ENCODE measurements at places on chromosomes 1 and 21.

- no peak overlapping the region for H3K27ac ChIP-seq
- H3K36me3 ChIP-seq: peaks cover 27% of the 10 kb centered on the region
- H3K4me3 ChIP-seq: no peak overlapping the region
- no peaks in the 10 kb centered on the region for H3K27me3 ChIP-seq
- no peaks in the 10 kb centered on the region for H3K4me1 ChIP-seq
Observed at GRCh38 chr21:43803558-43804300, 14.4 kb downstream of the RRP1 start.

GRCh38 chr1:235022341-235022980, 106.2 kb downstream of the TOMM20 start:
- no peaks in the 10 kb centered on the region for H3K27me3 ChIP-seq
- DNase-seq: no peak
- H3K4me3 ChIP-seq: no peak overlapping the region

GRCh38 chr1:143720087-143721023, 251.4 kb downstream of the FAM72C start:
- peak; percentile 41 for DNase-seq
- H3K36me3 ChIP-seq: no peaks in the 10 kb centered on the region
- peaks cover 32% of the 10 kb centered on the region for H3K27me3 ChIP-seq
- peak overlapping the region; percentile 55 for H3K27ac ChIP-seq
- H3K4me3 ChIP-seq: peak overlapping the region; percentile 52

DNA sequence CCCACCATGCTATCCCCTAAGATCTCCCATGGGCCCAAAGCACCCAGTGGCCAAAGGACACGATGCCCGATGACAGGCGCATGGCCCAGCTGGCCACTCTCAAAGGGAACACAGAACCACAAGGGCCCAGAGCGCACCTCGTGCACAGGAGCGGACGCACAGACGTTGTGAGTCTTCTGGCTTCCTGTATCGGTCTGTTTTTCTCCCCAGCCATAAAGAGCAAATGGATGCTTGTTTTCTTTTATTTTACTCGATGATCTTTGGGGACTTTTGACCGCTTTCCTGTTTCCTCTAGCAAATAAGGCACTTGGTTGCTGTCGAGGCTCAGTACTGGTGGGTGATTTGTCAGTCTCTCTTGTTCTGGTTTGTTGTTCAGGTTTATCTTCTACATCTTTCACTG, 16.2 kb downstream of the CCSAP start:
- peaks cover 40% of the 10 kb centered on the region for H3K4me1 ChIP-seq
- peak; percentile 23 for DNase-seq

GRCh38 chr1:29986986-29987385, 736.4 kb downstream of the MATN1 start:
- H3K36me3 ChIP-seq: no peaks in the 10 kb centered on the region
- no peak overlapping the region for H3K27ac ChIP-seq
- H3K4me3 ChIP-seq: no peak overlapping the region
- no peak for DNase-seq
- H3K27me3 ChIP-seq: no peaks in the 10 kb centered on the region

DNA sequence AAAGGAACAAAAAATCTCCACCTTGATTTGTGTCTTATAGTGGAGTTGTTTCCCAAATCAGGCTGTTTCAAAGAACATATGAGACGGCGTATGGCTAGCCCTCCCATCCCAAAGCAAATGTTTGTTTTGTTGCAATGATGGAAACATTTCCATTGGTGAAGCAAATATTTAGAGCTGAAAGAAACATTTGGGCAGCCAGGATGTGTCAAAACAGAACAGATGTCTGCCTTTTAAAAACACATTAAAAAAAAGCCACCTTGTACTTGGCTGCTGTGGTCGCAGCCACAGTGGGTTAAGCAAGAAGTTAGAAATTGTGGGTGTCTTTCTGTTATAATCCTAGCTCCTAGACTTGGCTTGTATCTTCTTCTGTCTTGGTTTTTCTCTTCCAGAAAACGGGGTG, 116.3 kb downstream of the PEX14 start:
- DNase-seq: no peak
- H3K27me3 ChIP-seq: no peaks in the 10 kb centered on the region
- no peaks in the 10 kb centered on the region for H3K36me3 ChIP-seq
- no peak overlapping the region for H3K4me3 ChIP-seq

GRCh38 chr1:100445565-100445964, 92.4 kb upstream of the GPR88 start:
- no peaks in the 10 kb centered on the region for H3K27me3 ChIP-seq
- H3K4me1 ChIP-seq: peaks cover 90% of the 10 kb centered on the region
- H3K4me3 ChIP-seq: peak overlapping the region; percentile 45

DNA sequence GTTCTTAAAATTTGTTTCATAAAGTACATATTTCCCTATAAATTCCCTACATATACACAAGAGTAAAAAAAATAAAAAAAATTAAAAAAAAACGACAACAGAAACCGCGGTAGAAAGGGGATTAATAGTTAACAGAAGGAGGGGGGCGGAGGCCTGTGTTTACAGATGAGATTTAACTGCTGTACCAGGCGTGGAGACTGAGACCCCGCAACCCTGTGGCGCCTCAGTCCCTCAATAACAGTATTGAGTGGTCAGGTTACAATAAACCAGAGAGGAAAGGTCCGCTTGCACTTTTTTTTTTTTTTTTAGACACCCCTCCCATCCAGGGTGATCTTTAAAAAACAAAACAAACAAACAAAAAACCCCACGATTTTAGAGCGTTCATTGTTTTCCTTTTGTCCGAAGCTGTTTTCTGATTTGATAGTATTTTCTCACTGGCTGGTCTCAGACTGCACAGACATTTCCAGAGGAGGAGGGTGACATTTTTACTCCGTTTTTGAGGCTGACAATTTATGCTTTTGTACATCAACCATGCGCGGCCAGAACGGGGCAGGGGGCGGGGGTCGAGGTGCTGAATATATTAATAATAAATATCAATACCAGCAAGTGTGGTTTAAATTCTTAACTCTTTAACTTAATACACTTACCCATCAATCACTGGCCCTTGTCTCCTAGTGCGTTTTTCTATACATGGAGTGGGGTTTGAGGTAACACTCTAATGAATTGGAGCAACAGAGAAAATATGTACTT, 1223.9 kb downstream of the BRINP3 start:
- H3K27me3 ChIP-seq: no peaks in the 10 kb centered on the region
- H3K4me1 ChIP-seq: no peaks in the 10 kb centered on the region
- H3K36me3 ChIP-seq: no peaks in the 10 kb centered on the region
- DNase-seq: no peak
- H3K27ac ChIP-seq: no peak overlapping the region

DNA sequence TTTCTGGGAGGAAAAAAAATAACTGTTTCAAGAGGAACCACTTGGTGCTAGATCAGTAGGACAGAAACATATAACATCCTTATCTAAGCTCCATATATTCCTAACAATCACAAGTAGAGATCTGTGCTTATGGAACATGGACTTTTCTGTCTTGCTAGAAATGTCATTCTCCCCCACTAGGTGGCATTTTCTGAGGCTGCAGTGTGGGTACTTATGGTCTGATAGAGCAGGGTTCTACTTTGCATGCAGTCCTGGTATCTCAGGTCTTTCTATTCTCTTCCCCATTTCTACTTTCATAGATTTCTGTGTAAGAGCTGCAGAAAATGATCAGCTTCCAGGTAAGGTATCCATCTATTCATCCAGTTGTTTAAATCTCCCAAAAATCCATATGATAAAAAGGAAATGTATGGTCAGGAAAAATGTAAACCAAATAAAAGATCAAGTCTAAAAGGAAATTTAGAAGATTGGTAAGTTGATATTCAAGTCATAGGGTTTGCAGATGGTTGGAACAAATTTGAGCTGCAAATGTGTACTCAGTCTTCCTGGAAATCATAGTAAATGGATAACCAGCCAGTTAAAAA, 1.5 kb downstream of the ZNF684 start:
- H3K4me1 ChIP-seq: peaks cover 25% of the 10 kb centered on the region
- H3K36me3 ChIP-seq: peaks cover 44% of the 10 kb centered on the region
- no peak overlapping the region for H3K27ac ChIP-seq
- H3K4me3 ChIP-seq: peak overlapping the region; percentile 48
- no peaks in the 10 kb centered on the region for H3K27me3 ChIP-seq

- DNase-seq: no peak
- no peaks in the 10 kb centered on the region for H3K4me1 ChIP-seq
- H3K27me3 ChIP-seq: peaks cover 7% of the 10 kb centered on the region
- H3K27ac ChIP-seq: no peak overlapping the region
Observed at GRCh38 chr21:37655611-37656300, 260.5 kb downstream of the KCNJ6 start.

- H3K4me3 ChIP-seq: no peak overlapping the region
- H3K36me3 ChIP-seq: no peaks in the 10 kb centered on the region
- no peak for DNase-seq
Observed at GRCh38 chr1:215143497-215143896, 61.0 kb downstream of the KCNK2 start.

DNA sequence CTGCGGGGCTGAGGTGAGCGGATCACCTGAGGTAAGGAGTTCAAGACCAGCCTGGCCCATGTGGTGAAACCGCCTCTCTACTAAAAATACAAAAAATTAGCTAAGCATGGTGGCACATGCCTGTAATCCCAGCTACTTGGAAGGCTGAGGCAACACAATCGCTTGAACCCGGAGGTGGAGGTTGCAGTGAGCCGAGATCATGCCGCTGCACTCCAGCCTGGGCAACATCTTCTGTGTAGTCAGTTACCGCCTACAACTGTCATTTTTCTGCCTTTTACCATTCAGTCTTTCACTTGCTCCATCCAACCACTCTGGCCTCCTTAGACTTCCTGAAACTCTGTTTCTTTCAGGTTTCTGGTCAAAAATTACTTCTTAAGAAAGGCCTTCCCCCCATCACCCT, 2.2 kb downstream of the MYCBP start:
- peaks cover 48% of the 10 kb centered on the region for H3K4me1 ChIP-seq
- DNase-seq: no peak
- H3K27ac ChIP-seq: peak overlapping the region; percentile 18
- H3K27me3 ChIP-seq: no peaks in the 10 kb centered on the region
- H3K4me3 ChIP-seq: no peak overlapping the region

DNA sequence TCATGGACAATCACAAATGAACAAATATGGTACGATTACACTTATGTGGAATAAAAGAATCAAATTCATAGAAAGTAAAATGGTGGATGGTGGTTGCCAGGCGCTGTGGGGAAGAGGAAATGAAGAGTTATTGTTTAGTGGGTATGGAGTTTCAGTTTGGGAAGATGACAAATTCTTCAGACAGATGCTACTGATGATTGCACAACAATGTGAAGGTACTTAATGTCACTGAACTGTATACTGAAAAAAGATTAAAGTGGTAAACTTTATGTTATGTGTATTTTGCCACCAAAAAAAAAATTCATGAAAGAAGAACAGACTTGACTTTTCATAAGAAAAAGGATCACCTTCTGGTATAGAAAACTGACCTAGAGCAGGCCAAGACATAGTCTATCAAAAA, 745.6 kb upstream of the CXADR start:
- H3K36me3 ChIP-seq: no peaks in the 10 kb centered on the region
- H3K27me3 ChIP-seq: no peaks in the 10 kb centered on the region
- DNase-seq: no peak
- H3K27ac ChIP-seq: no peak overlapping the region

DNA sequence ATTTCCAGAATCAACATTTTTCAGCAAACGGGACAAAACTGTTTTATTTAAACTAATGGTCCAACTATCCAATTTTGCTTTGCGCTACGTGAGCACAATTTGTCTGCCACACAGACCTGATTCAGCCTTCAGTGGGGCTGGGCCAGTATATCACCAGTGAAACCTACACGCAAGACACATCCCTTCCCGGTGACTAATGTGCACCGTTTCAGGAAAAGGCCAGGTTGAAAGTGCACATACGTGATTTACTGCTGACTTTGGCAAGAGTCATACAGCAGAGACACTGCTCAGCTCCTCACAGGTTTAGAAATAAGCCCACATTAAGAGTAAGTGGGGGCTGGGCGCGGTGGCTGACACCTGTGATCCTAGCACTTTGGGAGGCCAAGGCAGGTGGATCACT, 5.1 kb upstream of the TMEM51 start:
- no peak overlapping the region for H3K27ac ChIP-seq
- no peak overlapping the region for H3K4me3 ChIP-seq
- H3K36me3 ChIP-seq: no peaks in the 10 kb centered on the region
- peaks cover 57% of the 10 kb centered on the region for H3K27me3 ChIP-seq

DNA sequence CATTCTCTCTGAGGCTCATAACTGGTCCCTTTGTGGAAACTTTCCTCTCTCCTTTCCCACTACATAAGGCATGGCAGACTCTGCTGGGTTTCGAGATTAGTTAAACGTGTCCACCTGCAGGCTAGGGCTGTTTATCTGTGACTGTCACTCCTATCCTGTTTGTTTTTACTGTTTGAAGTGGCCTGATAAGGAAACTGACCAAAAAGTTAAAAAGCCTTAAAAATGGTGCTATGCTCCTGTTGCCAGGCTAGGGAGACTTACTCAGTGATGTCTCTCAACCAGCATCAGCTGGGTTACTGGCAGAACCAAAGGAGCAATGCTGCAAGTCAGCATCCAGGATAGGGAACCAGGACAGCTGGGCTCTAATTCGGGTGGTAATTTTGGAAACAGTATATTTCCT, 3.9 kb downstream of the PIGV start:
- DNase-seq: no peak
- peaks cover 33% of the 10 kb centered on the region for H3K36me3 ChIP-seq
- peaks cover 58% of the 10 kb centered on the region for H3K4me1 ChIP-seq
- no peaks in the 10 kb centered on the region for H3K27me3 ChIP-seq
- H3K4me3 ChIP-seq: peak overlapping the region; percentile 79

DNA sequence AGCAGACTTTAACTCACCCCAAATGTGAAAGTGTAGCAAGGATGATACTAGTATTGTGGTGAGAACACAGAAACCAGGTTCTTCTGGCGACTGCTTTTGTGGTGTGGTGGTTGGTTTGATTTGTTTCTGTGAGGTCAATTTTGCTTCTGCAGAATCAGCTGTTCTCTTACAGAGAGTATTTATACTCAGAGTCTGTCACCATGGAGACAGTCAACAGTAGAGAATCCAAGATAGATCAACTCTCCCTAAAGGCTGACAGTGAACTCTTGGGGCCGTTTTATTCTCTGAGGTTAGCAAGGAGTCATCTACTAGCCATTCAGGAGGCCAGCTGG, at the start of gene CFAP107:
Gene CFAP107 (plus strand): TSS at position 209 of the 332 bp plus-strand sequence. CDS start 231 bp downstream, outside the sequence.
- peaks cover 23% of the 10 kb centered on the region for H3K27me3 ChIP-seq
- DNase-seq: no peak
- no peaks in the 10 kb centered on the region for H3K36me3 ChIP-seq
- no peak within 1 kb of the TSS for H3K4me3 ChIP-seq
- no peak within 1 kb of the TSS for H3K27ac ChIP-seq

DNA sequence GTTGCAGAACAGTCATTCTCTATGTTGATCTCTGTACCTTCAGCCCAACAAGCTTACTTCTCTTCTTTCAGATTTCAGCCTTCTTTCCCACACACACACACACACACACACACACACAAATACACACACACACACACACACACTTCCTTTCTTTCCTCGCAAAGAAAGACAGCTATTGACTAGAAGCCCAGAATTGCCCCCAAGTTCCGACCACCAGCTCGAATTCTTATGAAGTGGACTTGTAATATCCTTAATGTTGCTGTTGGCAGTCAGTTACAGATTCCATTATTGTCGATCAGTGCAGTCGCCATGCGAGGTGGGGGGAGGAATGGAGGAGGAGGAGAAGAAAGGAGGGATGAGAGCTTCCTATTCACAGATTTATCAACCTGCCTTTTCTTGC, 125.5 kb downstream of the CLEC20A start:
- H3K27ac ChIP-seq: no peak overlapping the region
- no peaks in the 10 kb centered on the region for H3K4me1 ChIP-seq
- no peaks in the 10 kb centered on the region for H3K36me3 ChIP-seq
- no peak overlapping the region for H3K4me3 ChIP-seq
- DNase-seq: no peak

- peaks cover 3% of the 10 kb centered on the region for H3K4me1 ChIP-seq
- no peak overlapping the region for H3K27ac ChIP-seq
- no peak for DNase-seq
- no peaks in the 10 kb centered on the region for H3K27me3 ChIP-seq
- H3K4me3 ChIP-seq: no peak overlapping the region
Observed at GRCh38 chr1:193042766-193043691, 16.1 kb downstream of the UCHL5 start.

- no peak overlapping the region for H3K27ac ChIP-seq
- no peaks in the 10 kb centered on the region for H3K27me3 ChIP-seq
- DNase-seq: no peak
- H3K4me3 ChIP-seq: no peak overlapping the region
Observed at GRCh38 chr1:97192872-97193572, 471.4 kb downstream of the PTBP2 start.

Measured in activated CD4-positive, alpha-beta memory T cell treated with anti-CD3 and anti-CD28 coated beads, Interleukin-2, amount 10 ng/mL, durations not matched to agents 7 days and 5 days (primary cell).